Sigmoid colon (tissue), 7 donors: ENCODE measurements at places on chromosomes 1 and 21. TPM values are rescaled to one million over a fixed set of nuclear protein-coding genes. Genes with fewer than 3 reads are reported as not detected.
A peak's percentile ranks its signal among the peaks of the same experiment; 100 is the strongest.

- no peaks in the 10 kb centered on the region for H3K36me3 ChIP-seq
- H3K27me3 ChIP-seq, result no peaks in the 10 kb centered on the region
- no peak for DNase-seq
- H3K4me3 ChIP-seq, result no peak overlapping the region
- H3K4me1 ChIP-seq, result peaks cover 33% of the 10 kb centered on the region
Observed at GRCh38 chr1:61320575-61320974, 238.2 kb downstream of the NFIA start.

ETNK2 gene
- polyA plus RNA-seq, result 3.0 TPM

OPTC gene
- not detected for polyA plus RNA-seq

GRCh38 chr1:172697534-172698002, 38.7 kb downstream of the FASLG start:
- H3K27me3 ChIP-seq, result no peaks in the 10 kb centered on the region
- H3K27ac ChIP-seq, result no peak overlapping the region
- no peaks in the 10 kb centered on the region for H3K36me3 ChIP-seq
- DNase-seq, result no peak

DNA sequence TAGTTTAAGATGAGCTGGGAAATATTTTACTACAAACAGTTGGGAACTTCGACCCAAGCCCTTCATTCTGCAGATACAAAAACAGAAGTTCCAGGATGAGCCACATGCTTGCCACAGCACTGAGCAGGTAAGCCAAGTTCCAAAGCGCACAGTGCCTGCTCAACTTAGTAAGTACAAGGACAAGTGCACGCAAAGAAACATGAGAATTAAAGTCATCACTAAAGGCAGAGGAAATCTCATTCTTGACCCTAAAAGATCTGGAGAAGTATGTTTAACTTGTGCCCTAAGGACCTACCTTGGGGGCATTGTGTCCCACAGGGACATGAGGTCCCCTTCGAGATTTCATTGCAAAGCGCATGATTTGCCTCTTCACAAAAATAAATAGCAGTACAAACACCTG, 1.2 kb upstream of the UBAP2L start:
- H3K27me3 ChIP-seq, result no peaks in the 10 kb centered on the region
- peaks cover 10% of the 10 kb centered on the region for H3K36me3 ChIP-seq
- H3K4me3 ChIP-seq, result peak overlapping the region; percentile 80
- H3K27ac ChIP-seq, result peak overlapping the region; percentile 99
- peaks cover 58% of the 10 kb centered on the region for H3K4me1 ChIP-seq

- no peak for DNase-seq
- no peak overlapping the region for H3K27ac ChIP-seq
- H3K4me1 ChIP-seq, result no peaks in the 10 kb centered on the region
- no peak overlapping the region for H3K4me3 ChIP-seq
Observed at GRCh38 chr1:70462611-70463010, 51.5 kb downstream of the CTH start.

NPPB gene
- polyA plus RNA-seq, result 8.4 TPM

OR2M3 gene
- not detected for polyA plus RNA-seq

- peak; percentile 73 for DNase-seq
- peak within 1 kb of the TSS; percentile 92 for H3K27ac ChIP-seq
- peaks cover 34% of the 10 kb centered on the region for H3K27me3 ChIP-seq
Observed at GRCh38 chr1:213987927-213988506, at the start of gene PROX1. Gene PROX1, plus strand, starts transcription at chr1:213987973. Its CDS starts 8,563 bp downstream, at chr1:213996536.

DNA sequence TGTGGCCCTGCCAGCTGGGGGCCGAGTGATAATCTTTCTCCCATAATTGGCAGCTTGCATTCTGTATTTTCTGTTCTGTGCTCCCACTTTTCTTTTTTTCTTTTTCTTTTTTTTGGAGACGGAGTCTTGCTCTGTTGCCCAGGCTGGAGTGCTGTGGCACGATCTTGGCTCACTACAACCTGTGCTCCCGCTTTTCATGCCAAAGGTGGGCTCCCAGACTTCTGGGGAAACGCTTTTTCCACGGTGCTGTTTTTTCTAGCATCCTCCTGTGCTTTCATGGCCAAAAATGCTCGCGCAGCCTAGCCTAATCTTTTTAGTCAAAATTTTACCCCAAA, 585 bp upstream of the AHCTF1 start:
- H3K4me1 ChIP-seq, result peaks cover 31% of the 10 kb centered on the region
- no peak for DNase-seq
- no peaks in the 10 kb centered on the region for H3K27me3 ChIP-seq
- H3K36me3 ChIP-seq, result no peaks in the 10 kb centered on the region
- H3K27ac ChIP-seq, result peak overlapping the region; percentile 99

DNA sequence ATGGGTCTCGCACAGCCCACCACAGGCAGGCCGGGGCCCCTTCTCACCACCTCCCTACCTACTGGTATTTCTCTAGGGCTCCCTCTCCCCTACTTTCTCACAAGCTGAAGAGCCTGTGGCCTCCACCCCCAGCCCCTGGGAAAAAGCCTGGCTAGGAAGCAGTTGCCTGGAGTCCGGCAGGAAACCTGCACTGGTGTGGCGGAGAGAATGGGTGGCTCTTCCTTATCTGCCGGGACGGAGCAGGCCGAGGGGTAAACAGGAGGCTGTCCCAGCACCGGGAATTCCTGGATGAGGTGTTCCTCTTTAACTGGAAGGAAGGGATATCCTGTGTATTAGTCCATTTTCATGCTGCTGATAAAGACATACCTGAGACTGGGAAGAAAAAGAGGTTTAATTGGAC, 125.8 kb downstream of the TLR5 start:
- H3K27ac ChIP-seq, result no peak overlapping the region
- no peak for DNase-seq
- H3K4me1 ChIP-seq, result peaks cover under 1% of the 10 kb centered on the region

DNA sequence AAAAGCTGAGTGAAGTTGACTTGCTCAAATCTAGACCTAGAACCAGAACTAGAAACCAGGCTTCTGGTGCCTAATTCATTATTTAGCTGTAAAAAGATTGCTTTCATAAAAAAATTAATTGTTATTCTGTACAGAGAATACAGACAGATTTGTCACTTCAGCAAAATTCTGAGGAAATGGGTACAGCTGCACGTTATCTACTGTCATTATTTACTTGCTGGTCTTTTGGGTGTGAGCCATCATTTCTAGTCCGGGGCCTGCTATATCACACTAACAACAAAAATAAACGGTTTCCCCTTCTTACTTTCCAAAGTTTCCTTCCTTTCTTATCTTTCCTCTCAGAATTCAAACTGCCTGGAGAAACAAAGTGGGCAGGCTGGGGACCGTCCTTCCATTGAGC, 68.3 kb downstream of the PTGER3 start:
- no peaks in the 10 kb centered on the region for H3K36me3 ChIP-seq
- H3K4me3 ChIP-seq, result no peak overlapping the region
- no peak overlapping the region for H3K27ac ChIP-seq
- H3K27me3 ChIP-seq, result no peaks in the 10 kb centered on the region

GRCh38 chr1:194339471-194339870, 1153.1 kb upstream of the B3GALT2 start:
- H3K4me1 ChIP-seq, result no peaks in the 10 kb centered on the region
- no peaks in the 10 kb centered on the region for H3K36me3 ChIP-seq
- DNase-seq, result no peak
- no peak overlapping the region for H3K4me3 ChIP-seq

SUSD4 gene
- 0.57 TPM for polyA plus RNA-seq

- no peaks in the 10 kb centered on the region for H3K27me3 ChIP-seq
- H3K36me3 ChIP-seq, result no peaks in the 10 kb centered on the region
- DNase-seq, result no peak
- no peak overlapping the region for H3K27ac ChIP-seq
Observed at GRCh38 chr1:189424746-189425331, 1052.8 kb downstream of the BRINP3 start.

DNA sequence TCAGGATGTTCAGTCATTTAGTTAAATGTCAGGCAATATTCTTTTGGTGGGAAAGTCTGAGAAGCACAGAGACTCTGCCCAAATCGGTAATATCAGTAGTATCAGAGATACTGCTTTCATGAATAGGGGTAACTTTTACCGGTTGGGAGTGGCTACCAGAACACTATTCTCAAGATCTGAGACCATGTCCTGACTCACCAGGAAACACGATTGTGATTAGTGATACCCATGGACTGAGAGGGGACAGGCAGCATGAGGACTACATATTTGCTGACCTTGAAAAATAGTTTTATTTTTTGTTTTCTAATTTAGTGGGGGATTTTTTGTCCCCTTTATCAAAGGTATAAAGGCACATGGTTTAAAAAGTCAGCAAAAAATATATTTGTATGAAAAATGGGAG, 76.0 kb upstream of the NEK2 start:
- peaks cover 16% of the 10 kb centered on the region for H3K36me3 ChIP-seq
- no peak overlapping the region for H3K4me3 ChIP-seq
- no peak for DNase-seq
- H3K4me1 ChIP-seq, result no peaks in the 10 kb centered on the region
- no peak overlapping the region for H3K27ac ChIP-seq

SPATA45 gene
- not detected for polyA plus RNA-seq

HTR6 gene
- polyA plus RNA-seq, result not detected

GRCh38 chr1:162772571-162773154, 17.8 kb upstream of the HSD17B7 start:
- no peaks in the 10 kb centered on the region for H3K27me3 ChIP-seq
- no peak for DNase-seq
- peaks cover 15% of the 10 kb centered on the region for H3K36me3 ChIP-seq
- H3K4me3 ChIP-seq, result no peak overlapping the region
- no peak overlapping the region for H3K27ac ChIP-seq

- no peaks in the 10 kb centered on the region for H3K36me3 ChIP-seq
- no peak overlapping the region for H3K4me3 ChIP-seq
- no peak overlapping the region for H3K27ac ChIP-seq
- no peak for DNase-seq
- no peaks in the 10 kb centered on the region for H3K4me1 ChIP-seq
- no peaks in the 10 kb centered on the region for H3K27me3 ChIP-seq
Observed at GRCh38 chr1:232978815-232979214, 28.4 kb downstream of the NTPCR start.

- H3K36me3 ChIP-seq, result no peaks in the 10 kb centered on the region
- no peaks in the 10 kb centered on the region for H3K4me1 ChIP-seq
- no peak overlapping the region for H3K4me3 ChIP-seq
- peak overlapping the region; percentile 89 for H3K27ac ChIP-seq
- peak; percentile 81 for DNase-seq
- no peaks in the 10 kb centered on the region for H3K27me3 ChIP-seq
Observed at GRCh38 chr1:235075048-235075776, 53.4 kb downstream of the TOMM20 start.

- no peak for DNase-seq
- H3K36me3 ChIP-seq, result no peaks in the 10 kb centered on the region
- H3K4me3 ChIP-seq, result no peak overlapping the region
- H3K27ac ChIP-seq, result peak overlapping the region; percentile 73
Observed at GRCh38 chr1:12121212-12122003, 45.4 kb upstream of the TNFRSF1B start.
